ENCODE measurements at places on chromosomes 1 and 21.
A peak's percentile ranks its signal among the peaks of the same experiment; 100 is the strongest.

GRCh38 chr1:153399401-153400055 is 8.7 kb upstream of the S100A8 start:
- DNase-seq, result no peak

GRCh38 chr1:219179293-219179692 is 5.6 kb downstream of the LYPLAL1 start:
- DNase-seq, result no peak

DNA sequence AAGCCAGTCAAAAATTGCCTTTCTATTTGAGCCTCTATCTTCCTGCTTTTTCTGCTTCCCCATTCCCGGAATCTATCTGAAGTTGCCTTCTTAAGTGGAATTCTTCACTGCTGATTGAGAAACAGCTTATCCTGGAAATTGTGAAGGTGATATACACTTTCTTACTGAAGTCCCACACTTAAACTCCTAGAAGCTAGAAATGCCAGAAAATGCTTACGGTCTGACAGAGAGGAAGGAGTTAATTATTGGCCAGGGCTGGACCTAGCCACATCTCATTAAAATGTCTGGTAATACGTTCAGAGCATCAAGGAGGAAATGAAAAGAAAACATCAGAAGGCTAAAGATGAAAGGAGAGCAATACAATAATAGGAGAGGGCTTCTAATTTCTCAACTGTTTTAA is 292.5 kb upstream of the SNX7 start:
- DNase-seq, result no peak

DNA sequence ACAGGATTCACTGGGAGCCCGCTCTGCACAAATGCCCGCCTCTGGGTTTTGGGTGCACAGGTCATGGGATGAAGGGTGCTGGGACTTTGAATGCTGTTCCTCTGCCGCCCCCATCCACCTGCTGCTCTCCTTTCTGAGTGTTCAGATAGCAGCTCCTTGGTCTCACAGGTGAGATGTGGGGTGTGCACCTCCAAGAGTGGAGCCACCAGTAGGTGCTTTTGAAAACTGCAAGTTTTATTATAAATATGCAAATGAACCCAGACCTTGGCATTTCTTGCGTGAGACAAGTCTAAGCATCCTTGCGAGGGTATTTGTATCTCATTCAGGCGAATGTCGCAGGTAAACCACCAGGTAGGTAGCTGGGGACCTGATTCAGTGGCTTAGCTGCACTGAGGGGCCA is 30.2 kb downstream of the OBSCN start:
- DNase-seq, result no peak

- DNase-seq, result no peak
These were observed 36.9 kb upstream of the HIVEP3 start for GRCh38 chr1:41955461-41956159.

DNA sequence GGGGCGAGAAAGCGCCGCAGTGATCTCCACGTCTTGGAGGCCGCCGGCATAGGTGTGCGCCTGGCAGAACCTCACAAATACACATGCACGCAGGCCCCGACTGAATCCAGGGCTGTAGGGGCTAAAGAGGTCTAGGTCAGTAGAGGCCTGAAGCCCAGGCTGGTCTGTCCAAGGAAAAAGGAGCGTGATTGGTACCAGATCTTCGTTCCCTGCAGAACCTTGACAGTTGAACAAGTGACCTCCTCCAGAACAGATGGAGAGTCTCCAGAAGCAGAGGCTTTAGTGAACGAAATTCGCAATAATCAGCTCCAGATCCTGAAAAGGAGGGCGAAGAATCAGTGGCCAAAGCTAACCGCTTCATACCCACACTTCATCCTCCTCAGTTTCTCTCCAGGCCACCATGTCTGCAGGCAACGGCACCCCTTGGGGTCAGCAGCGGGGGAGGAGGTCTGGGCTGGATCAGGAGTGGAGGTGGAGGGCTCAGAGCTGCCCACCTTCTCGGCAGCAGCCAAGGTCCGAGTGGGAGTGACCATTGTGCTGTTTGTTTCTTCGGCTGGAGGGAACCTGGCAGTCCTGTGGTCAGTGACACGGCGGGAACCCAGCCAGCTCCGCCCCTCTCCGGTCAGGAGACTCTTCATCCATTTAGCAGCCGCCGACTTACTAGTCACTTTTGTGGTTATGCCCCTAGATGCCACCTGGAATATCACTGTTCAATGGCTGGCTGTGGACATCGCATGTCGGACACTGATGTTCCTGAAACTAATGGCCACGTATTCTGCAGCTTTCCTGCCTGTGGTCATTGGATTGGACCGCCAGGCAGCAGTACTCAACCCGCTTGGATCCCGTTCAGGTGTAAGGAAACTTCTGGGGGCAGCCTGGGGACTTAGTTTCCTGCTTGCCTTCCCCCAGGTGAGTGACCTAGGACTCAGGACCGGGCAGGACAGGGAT is 749 bp upstream of the PEX11B start:
- DNase-seq, result peak; percentile 28

DNA sequence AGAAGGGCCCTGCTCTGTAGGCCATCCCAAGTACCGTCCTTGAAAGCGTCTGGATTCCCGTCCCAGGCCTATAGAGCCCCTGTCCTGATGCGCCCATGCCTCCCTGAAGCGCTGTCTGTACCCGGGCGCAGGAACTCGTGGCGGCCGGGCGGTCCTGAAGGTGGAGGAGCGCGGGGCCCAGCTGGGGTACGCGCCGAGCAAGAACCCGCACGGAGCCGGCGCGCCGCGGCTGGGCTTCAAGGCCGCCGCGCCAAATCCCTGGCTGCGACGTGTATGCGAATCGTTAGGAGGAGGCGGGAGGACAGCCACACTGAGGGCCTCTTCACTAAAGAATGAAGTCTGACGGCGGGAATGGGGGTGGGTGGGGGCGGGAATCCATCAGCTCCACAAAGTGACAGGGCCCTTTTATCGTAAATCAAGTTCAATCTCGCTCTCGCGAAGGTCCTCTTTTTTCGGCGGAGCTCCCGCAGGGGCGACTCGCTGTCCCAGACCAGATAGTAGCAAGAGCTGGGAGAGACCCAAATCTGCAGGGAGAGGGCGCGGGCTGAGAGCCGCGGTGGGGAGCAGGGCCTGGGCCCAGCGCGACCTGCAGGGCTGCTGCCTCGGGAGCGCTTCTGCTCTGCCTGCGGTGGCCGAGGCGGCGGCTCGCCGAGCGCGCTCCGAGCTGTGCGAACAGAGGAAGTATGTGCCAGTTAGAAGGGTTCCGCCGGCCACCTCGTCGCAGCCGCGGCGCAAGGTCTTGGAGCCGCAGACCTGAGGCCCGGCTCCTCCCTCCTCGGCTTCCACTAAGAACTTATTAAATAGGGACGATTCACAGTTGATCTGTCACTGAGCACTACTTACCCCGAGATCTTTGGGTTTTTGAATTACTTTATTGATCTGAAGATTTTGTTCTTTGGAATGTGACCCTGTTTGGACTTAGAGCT is 10.4 kb downstream of the BARHL2 start:
- DNase-seq, result no peak

- no peak for DNase-seq
These were observed 444.1 kb downstream of the PLPP3 start for GRCh38 chr1:56135069-56135863.

GRCh38 chr1:235858766-235859165 is 7.9 kb downstream of the LYST start:
- DNase-seq, result no peak

DNA sequence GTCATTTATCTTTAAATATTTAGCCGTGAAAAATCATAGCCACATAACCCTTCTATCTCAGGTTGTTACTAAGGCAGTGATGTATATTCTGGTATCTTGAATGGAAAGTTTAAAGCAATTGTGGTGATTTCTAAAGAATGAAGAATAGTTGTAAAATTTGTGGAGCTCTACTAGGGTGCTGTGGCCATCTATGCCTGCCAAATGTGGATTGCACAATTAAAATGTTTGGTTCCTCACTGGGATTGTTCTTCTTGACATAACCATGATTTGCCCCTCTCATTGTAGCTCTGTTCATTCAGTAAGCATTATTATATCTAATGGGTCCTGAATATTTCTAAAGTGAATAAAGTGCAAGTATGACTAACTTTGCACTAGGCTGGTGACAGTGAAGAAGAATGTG is 50.1 kb downstream of the AK4 start:
- DNase-seq, result no peak

- DNase-seq, result no peak
These were observed 356.6 kb upstream of the SNX7 start for GRCh38 chr1:98304888-98305287.

DNA sequence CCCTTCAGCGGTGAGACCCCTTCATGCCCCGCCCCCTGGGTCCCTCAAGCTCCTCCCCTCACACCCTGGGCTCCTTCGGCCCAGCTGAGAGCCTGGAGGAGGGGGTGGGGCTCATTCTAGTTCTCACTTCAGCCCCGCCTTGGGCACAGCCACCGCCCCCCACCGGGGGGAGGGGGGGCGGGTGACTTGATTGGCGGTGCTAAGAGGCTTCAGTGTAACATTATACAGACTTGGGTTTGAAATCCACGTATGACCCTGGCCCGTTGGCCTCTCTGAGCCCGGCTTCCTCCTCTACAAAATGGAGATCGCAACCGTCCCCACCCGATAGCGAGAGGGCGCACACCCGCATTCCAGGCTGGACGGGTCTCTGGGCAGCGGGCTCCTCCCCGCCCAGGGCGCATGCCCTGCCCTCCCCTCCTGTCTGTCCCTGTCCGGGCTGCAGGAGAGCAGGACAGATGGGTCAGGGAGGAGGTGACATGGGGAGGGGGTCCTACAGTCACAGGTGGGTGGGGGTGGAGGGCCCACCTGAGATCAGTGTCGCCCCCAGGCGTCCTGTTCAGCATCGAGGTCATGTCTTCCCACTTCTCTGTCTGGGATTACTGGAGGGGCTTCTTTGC is 5.1 kb downstream of the CLCNKB start:
- DNase-seq, result peak; percentile 54
